ENCODE measurements at places on chromosomes 12 and 14.

DNA sequence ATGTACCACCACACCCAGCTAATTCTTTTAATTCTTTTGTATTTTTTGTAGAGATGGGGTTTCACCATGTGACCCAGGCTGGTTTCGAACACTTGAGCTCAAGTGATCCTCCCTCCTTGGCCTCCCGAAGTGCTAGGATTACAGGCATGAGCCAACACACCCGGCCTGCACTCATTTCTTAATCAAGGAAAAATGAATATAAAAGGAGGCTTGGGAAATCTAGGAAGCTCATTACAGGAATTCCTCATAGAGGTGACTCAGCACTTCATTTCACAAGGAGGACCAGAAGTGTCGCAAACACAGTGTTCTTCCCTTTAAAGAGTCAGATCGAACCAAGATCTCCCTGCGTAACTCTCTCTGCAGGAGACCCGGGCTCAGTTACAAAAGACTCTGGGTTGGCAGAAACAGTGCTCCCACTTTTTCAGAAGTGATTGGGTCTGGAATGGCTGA lies 30.3 kb downstream of the NFKBIA start:
- no peak for DNase-seq

GRCh38 chr12:47397664-47398281 lies 308.1 kb downstream of the RPAP3 start:
- DNase-seq = peak; percentile 61

GRCh38 chr14:24145690-24146452 lies 539 bp downstream of the PSME2 start:
- DNase-seq = no peak

DNA sequence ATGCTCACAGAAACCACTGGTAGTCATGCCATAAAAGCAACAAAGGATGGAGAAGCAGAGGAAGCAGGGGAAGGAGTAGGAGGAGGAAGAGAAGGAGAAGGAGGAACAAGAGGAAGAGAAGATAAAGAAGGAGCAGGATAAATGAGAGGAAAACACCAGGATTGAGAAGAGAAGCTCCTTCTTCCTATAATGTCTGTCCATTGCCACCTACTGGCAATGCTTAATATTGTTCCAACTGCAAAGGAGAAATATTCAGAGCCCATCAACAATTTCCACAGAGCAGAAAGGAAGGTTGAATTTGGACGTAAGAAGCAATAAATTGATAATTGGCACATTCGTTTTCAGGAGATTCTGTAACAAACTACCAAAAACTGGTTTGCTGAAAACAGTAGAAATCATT lies 898.4 kb downstream of the SLC16A7 start:
- no peak for DNase-seq

DNA sequence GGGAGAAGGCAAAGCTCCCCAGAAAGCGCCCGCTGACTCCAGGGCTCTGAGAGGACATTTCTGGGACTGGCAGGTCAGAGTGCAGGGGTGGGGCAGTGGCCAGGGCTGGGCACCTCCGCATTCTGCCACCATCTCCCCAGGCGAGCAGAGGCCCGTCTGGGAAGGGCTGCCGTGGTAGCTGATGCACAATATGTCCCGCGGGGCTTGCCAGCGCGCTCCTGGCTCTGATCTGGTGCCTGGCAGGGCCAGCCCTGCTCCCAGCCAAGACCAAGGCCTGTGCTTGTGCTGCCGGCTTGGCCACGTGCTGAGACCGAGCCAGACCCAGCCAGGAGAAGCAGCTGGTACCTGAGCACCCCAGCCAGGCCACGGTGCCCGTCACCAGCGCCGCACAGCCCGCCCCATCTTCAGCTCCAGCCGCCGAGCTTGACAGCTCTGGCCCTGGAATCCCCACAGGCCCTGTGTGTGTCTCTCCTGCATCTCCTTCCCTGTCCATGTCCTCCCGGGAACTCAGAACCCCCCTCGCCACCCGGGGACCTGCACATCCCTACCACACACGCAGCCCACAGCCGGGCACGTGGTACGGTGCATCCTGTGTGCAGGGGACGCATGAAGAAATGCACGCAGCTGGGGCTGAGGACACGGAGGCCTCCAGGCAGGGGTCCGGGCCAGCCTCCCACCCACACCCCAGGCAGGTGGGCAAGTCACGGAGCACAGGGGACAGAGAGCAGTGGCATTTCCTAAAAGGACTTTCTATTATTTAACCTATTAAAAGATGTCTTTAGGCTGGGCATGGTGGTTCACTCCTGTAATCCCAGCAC lies 68.6 kb upstream of the C14orf180 start:
- DNase-seq = no peak

GRCh38 chr12:22536346-22536945 lies 7.9 kb downstream of the C2CD5 start:
- DNase-seq = no peak

DNA sequence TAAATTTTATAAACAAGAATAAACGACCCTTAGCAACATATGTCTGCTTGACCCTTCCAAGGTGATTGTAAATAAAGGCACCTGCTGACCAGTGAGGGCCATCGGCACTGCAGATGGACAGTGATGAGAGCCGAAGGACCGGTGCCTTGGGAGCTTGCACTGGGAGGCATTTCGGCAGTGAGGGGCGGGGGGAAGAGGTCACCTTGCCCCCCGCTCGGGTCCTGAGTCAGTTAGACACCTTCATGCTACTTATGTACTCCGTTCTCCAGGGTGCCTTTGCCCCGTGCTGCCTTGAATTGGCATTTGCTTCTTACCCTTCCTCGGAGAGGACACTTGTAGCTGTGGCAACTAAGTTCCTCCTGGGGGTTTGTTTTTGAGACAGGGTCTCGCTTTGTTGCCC lies 23.0 kb downstream of the MMAB start:
- DNase-seq = no peak

DNA sequence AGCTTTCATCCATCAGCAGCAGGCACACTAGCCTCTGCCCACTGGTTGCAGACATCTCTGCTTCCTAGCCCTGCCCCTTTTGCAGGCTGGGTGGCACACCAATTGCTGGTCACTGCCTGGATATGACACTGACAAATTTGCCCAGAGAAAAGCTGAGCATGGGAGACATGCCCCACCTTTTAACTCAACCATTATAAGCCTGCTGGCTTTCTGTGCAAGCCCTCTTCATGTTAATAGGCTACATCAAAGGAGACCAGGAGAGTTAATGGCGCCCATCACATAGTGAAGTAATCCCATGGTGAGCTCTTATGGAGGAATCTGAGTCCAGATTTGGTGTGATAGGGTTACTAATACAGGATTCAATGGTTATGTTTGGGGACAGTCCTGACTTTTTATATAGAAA lies 139.2 kb downstream of the KICS2 start:
- no peak for DNase-seq

- DNase-seq = no peak
Measured at GRCh38 chr12:96397756-96398423, 2.3 kb downstream of the CDK17 start.

DNA sequence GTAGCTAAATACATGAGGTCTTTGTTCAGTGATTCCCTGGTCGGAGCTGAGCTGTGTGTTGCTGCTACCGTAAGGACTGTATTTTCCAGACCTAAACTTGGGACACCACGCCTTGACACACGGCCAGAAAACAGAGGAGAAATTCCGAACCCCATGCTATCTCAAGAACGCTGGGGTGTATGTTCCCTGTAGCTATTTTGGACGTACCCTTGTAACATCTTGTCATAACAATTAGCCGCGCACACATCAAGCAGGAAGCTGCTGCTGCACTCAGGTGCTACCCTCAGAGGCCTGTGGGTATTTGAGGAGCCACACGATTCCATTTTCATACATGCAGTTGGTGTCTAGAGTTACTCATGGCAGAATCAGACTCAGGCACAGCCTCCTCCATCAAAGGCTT lies 255.0 kb downstream of the TMEM132C start:
- DNase-seq = no peak

GRCh38 chr14:39673270-39673711 lies 241.1 kb upstream of the FBXO33 start:
- DNase-seq = no peak

- DNase-seq = no peak
Measured at GRCh38 chr12:99111600-99111999, 466.5 kb downstream of the APAF1 start.

GRCh38 chr12:17992002-17992656 lies 97.9 kb downstream of the RERGL start:
- DNase-seq = no peak

GRCh38 chr14:57559576-57559975 lies 65.9 kb upstream of the CCDC198 start:
- no peak for DNase-seq

GRCh38 chr12:96890331-96890730 lies 16.7 kb upstream of the NEDD1 start:
- DNase-seq = no peak

GRCh38 chr14:32434880-32435279 lies 105.8 kb downstream of the AKAP6 start:
- DNase-seq = no peak

DNA sequence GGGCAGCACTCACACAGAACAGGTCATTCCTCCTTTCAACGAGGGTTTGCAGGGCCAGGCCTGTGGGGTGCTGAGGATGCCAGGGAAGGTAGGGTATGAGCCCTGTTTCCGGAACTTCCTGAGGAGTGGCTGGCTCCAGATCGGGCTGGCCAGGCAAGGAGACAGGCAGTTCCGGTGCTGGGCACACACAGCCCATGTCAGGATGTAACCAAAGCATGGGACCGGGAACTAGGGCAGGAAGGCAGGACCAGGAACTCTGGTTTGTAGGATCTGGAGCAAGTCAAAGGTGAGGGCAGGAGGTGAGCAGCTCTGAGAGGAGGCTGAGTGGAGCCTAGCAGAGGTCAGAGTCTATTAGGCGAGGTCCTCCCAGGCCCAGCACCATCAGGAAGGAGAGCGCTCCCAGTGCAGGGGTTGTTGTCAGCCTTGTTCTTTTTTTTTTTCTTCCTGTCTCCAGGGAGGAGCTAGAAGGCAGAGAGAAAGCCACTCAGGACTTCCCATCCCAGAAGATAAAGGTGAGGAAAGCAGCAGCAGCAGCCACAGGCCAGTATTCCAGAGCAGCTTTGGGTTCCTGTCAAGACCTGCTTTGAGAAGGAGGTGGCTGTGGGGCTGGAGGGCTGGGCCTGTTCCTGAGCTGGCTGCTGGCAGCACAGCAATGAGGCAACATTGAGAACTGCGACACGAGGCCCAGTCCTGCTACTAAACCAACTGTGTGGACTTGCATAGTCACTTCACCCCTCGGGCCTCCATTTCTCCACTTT lies 49.0 kb upstream of the PTGR2 start:
- no peak for DNase-seq

DNA sequence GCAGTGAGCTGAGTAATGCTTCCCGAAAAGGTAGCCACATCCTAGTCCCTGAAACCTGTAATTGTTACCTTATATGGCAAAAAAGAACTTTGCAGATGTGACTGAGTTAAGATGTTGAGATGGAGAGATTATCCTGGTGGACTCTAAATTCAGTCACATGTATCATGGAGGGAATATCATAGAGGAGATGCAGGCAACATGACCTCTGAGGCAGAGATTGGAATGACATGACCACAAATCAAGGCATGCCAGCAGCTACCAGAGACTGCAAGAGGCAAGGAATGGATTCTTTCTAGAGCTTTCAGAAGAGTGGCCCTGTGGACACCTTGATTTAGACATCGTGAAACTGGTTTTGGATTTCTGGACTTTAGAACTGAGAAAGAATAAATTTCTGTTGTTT lies 18.5 kb downstream of the SLC38A6 start:
- DNase-seq = no peak

DNA sequence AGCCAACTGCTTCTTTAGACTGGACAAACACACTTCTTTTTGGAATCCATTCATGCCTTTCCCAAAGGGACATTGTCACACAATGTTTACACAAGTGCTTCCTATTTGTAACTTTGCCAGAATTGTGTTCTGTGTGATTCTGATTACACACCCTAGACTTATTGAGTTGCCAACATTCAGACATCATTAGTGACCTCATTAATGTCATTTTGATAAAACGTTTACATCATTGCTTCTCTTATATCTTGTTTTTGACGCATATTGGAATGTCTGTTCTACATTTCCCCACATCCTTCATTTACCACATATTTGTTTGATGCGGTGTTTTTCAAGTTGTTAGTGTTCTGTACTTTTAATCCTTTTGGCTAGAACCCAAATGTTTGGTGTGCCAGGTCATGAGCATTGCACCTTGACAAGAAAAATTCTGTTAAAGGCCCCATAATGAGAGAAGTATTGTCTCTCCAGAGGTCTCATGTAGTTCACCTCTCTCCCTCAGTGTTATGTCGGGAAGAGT lies 305.5 kb downstream of the AEBP2 start:
- DNase-seq = no peak

GRCh38 chr12:30164382-30165318 lies 380.9 kb upstream of the TMTC1 start:
- DNase-seq = no peak

GRCh38 chr14:74804219-74804825 lies 41.2 kb downstream of the YLPM1 start:
- peak; percentile 54 for DNase-seq

GRCh38 chr12:19139615-19140194 lies 10.2 kb downstream of the PLEKHA5 start:
- no peak for DNase-seq

- no peak for DNase-seq
Measured at GRCh38 chr14:20564501-20564997, 3.7 kb upstream of the RNASE9 start.

- DNase-seq = no peak
Measured at GRCh38 chr12:94495445-94496115, 35.9 kb upstream of the CEP83 start.

- DNase-seq = no peak
Measured at GRCh38 chr12:125271892-125272291, 206.7 kb downstream of the AACS start.

DNA sequence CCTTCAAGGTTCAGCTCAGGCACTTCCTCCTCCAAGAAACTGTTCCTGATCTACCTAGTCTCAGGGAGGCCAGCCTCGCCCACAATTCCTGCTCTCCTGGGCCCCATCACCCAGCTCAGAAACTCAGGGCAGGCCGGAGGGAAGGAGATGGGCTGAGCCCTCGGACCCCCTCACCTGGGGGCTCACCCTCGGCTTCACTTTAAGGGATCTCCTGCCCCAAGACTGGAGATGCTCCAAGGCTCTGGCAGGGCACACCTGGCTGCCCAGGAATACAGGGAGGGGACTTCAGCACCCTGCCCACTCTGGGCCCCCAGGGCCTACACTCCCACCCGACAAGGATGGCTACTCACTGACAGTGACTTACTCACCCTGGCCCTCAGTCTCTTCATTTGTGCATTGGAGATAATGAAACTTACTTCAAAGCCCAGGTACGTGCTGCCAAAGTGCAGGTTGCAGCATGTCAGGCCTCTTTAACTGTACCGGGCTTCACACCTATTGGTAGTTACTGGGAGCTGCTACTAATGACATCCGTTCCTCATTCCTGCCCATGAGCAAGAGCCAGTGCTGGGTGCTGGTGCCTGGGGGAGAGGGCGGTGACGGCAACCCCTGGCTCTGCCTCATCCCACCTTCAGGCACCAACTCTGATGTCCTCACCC lies 21.0 kb upstream of the PPP1R13B start:
- DNase-seq = no peak

All from activated naive CD4-positive, alpha-beta T cell treated with anti-CD3 and anti-CD28 coated beads, Interleukin-2, amount 10 ng/mL, durations not matched to agents 7 days and 5 days (primary cell).